ENCODE measurements at places on chromosomes 13 and 19.

GRCh38 chr19:48963371-48964204 lies 1.5 kb upstream of the FTL start:
- peaks cover 7% of the 10 kb centered on the region for H3K36me3 ChIP-seq
- DNase-seq = peak; percentile 88
- H3K4me1 ChIP-seq = peaks cover 55% of the 10 kb centered on the region
- peak overlapping the region; percentile 100 for H3K4me3 ChIP-seq
- peak overlapping the region; percentile 99 for H3K27ac ChIP-seq

GRCh38 chr19:6925801-6926751 lies 38.7 kb downstream of the ADGRE1 start:
- no peaks in the 10 kb centered on the region for H3K36me3 ChIP-seq
- no peak overlapping the region for H3K27ac ChIP-seq
- H3K4me1 ChIP-seq = peaks cover 9% of the 10 kb centered on the region
- no peaks in the 10 kb centered on the region for H3K27me3 ChIP-seq

- no peaks in the 10 kb centered on the region for H3K4me1 ChIP-seq
- no peak overlapping the region for H3K27ac ChIP-seq
These were observed 1.1 kb upstream of the FXYD3 start for GRCh38 chr19:35114353-35115176.

- H3K27ac ChIP-seq = no peak overlapping the region
- DNase-seq = no peak
- no peaks in the 10 kb centered on the region for H3K27me3 ChIP-seq
- H3K36me3 ChIP-seq = no peaks in the 10 kb centered on the region
These were observed 25.9 kb downstream of the COMP start for GRCh38 chr19:18765224-18765623.

DNA sequence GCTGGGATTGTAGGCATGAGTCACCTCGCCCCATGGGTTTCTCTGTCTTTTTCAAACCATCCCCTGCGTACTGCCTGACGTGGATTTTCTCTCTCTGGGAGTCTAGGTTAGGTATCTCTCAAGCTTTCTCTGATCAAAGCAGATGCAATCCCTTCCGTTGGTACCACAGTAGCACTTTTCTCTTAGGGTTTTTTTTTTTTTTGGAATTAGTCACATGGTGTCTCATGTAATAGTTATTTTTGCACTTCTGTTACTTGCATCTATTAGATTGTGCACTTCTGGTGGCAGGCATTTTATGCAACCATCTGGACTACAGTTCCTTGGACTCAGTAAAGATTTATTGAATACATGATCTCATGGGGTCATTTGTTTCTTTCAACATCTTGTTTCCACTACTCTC lies 72.1 kb downstream of the GPC6 start:
- no peak overlapping the region for H3K4me3 ChIP-seq
- DNase-seq = no peak
- H3K4me1 ChIP-seq = no peaks in the 10 kb centered on the region
- H3K27me3 ChIP-seq = no peaks in the 10 kb centered on the region
- H3K27ac ChIP-seq = no peak overlapping the region

DNA sequence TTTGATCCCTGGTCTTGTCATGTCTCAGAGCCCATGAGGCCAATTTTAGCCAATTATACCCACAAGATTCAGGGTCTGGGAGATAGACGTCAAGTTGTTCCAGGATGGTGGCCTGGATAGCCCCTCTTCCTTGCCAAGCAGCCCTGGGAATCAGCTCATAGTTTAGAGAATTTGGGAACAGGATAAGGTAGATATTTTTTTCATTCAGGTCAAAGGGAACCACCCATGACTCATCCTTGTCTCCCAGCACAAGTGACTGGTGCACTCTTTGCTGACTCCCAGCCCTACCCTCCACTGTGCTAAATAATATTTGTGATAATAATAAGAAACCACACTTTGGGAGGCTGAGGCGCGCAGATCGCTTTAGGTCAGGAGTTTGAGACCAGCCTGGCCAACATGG lies 17.1 kb upstream of the S1PR4 start:
- peaks cover 23% of the 10 kb centered on the region for H3K4me1 ChIP-seq
- H3K4me3 ChIP-seq = no peak overlapping the region
- H3K36me3 ChIP-seq = peaks cover 11% of the 10 kb centered on the region
- no peaks in the 10 kb centered on the region for H3K27me3 ChIP-seq

GRCh38 chr19:18167975-18168645 lies 5.5 kb upstream of the IFI30 start:
- peaks cover 7% of the 10 kb centered on the region for H3K36me3 ChIP-seq
- no peak for DNase-seq
- no peak overlapping the region for H3K4me3 ChIP-seq
- H3K27me3 ChIP-seq = no peaks in the 10 kb centered on the region

DNA sequence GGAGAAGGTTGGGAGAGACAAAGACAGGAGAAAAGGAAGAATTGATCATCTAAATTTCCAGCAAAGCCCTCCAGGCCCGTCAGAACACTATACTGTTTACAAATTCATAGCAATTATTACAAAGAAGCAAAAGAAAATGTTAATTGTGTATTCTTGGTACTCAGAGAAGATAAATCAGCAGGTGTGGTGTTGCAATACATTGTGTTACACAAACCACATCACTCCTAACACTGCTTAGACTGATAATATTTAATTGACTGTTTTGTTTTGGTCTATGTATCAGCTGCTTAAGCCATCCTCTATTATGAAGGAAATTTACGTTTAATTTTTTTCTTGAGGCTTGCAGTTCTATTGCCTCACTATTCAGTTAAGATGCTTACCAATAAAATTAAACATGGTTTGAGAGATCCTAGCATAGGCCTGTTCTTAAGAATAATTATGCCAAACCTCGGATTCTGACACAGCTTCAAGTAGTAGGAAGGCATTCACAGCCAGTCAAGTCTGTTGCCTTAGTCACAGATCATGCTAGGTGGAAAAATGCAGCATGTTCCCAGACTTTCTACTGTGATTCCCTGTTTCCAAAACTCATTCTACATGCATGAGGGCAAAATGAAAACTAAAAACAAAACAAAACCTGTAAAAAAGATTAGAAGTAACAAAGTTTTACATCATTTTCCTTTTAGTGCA lies 129.2 kb downstream of the TBC1D4 start:
- peaks cover 13% of the 10 kb centered on the region for H3K4me1 ChIP-seq
- peak overlapping the region; percentile 1 for H3K27ac ChIP-seq
- peaks cover 15% of the 10 kb centered on the region for H3K36me3 ChIP-seq
- H3K27me3 ChIP-seq = no peaks in the 10 kb centered on the region

DNA sequence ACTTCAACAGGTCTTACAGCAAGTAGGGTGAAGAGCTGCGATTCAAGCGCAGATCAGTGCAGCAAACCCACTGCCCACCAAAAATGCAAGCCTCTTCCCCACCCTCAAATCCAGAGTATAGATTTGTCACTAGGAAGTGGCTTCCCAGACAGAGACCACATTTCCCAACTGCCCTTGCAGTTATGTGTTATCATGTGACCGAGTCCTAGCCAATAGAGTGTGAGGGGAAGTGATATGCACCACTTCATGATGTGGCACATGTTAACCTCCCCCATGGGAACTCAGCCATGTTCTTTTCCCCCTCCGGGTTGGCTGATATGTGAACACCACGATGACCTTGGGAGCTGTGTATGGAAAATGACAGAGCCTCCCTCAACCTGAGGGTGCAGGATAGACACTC lies 50.8 kb downstream of the MBD3L2B start:
- DNase-seq = no peak
- no peak overlapping the region for H3K27ac ChIP-seq
- H3K4me1 ChIP-seq = no peaks in the 10 kb centered on the region
- H3K27me3 ChIP-seq = peaks cover 7% of the 10 kb centered on the region
- H3K36me3 ChIP-seq = no peaks in the 10 kb centered on the region
- H3K4me3 ChIP-seq = no peak overlapping the region

GRCh38 chr19:54041969-54042606 lies 21.6 kb downstream of the VSTM1 start:
- peaks cover 17% of the 10 kb centered on the region for H3K27me3 ChIP-seq
- no peak for DNase-seq
- H3K4me3 ChIP-seq = no peak overlapping the region
- no peaks in the 10 kb centered on the region for H3K4me1 ChIP-seq
- H3K36me3 ChIP-seq = no peaks in the 10 kb centered on the region

DNA sequence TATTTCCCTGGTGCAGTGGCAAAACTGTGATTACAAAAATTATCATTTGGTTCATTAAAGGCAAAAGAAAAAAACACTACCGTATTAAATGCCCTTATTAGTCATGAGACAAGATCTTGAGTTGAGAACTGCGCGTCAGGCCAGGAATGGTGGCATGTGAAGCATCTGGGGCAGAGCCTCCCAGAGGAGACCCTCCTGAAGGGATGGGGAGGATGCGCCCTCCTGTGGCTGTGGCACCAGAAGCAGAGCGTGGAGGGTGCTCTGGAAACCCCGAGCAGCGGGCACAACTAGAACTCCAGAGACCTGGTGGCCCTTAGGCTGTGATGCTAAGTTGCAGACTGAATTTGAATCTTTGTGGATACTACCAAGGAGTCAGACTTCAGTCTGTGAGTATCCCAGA lies 11.5 kb downstream of the CUL4A start:
- no peak for DNase-seq
- H3K27me3 ChIP-seq = no peaks in the 10 kb centered on the region
- H3K4me3 ChIP-seq = no peak overlapping the region
- peaks cover 5% of the 10 kb centered on the region for H3K36me3 ChIP-seq
- peaks cover 30% of the 10 kb centered on the region for H3K4me1 ChIP-seq

GRCh38 chr19:1302533-1303239 lies 17.0 kb downstream of the EFNA2 start:
- H3K27ac ChIP-seq = no peak overlapping the region
- no peaks in the 10 kb centered on the region for H3K4me1 ChIP-seq
- no peak for DNase-seq

DNA sequence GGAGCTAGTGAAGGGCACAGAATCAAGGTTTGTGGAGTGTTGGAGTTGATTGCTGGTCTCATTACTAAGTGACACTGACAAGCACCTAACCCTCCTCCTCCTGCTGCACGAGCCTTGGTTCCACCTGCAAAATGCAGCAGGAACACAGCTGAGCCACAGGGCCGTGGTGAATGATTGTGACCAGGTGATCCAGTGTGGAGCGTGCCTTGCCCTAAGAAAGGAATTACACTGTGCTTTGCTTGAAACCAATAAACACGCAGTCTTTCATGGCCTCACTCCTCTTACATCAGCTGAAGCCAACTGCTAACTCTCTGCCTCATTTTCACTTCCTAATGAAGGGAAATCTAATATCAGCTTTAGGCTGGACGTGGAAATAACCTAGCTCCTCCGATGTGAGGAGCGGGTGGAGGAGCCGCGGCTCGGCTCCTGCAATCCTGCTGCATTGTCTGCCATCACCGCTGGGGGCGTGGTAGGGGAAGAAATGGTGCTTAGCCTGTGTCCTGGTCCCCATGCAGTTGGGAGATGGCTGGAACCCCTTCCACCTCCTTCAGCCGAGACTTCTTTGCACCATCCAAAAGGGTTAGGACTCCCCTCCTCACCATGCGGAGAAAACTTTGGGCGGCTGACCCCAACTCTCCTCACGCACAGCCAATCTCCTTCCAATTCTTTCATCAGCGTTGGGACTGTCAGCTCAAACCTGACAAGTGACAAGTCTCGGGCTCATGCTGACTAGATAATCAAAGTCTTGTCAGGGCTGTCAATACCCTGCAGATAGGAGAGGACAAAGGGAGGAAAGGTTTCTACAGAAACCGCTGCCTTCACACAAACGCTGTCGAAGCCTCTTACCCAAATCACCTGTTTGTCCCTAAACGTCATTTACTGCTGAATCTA lies 427.9 kb downstream of the ZNF536 start:
- no peaks in the 10 kb centered on the region for H3K36me3 ChIP-seq
- H3K4me3 ChIP-seq = no peak overlapping the region
- DNase-seq = no peak
- peaks cover 6% of the 10 kb centered on the region for H3K27me3 ChIP-seq

- no peaks in the 10 kb centered on the region for H3K36me3 ChIP-seq
- H3K4me3 ChIP-seq = no peak overlapping the region
- peaks cover 18% of the 10 kb centered on the region for H3K27me3 ChIP-seq
- no peak overlapping the region for H3K27ac ChIP-seq
- DNase-seq = no peak
These were observed 32.8 kb upstream of the STK24 start for GRCh38 chr13:98609756-98610155.

- no peak overlapping the region for H3K4me3 ChIP-seq
- peaks cover 60% of the 10 kb centered on the region for H3K27me3 ChIP-seq
- no peaks in the 10 kb centered on the region for H3K4me1 ChIP-seq
- DNase-seq = no peak
- no peaks in the 10 kb centered on the region for H3K36me3 ChIP-seq
These were observed 1.7 kb upstream of the SMAD9 start for GRCh38 chr13:36921631-36922301.

GRCh38 chr13:111630406-111630805 lies 310.0 kb downstream of the TEX29 start:
- H3K36me3 ChIP-seq = no peaks in the 10 kb centered on the region
- no peaks in the 10 kb centered on the region for H3K4me1 ChIP-seq
- no peaks in the 10 kb centered on the region for H3K27me3 ChIP-seq
- no peak for DNase-seq

DNA sequence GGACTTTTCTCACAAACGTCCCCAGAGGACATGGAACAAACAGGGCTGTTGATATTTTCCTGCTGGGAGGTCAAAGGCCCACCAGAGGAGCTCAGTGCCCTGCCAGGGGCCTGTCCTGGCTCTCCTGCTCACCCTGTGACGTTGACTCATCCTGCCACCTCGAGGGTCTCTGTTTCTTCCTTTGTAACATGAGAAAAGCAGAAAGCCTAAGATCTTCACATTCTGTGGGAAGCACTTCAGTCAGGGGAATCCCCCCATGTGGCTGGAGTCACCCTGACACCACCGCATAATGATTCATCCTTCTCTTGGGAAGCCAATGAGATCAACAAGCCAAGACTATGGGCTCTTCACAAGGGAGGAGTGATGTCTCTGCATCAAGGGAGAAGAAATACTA lies 147.9 kb downstream of the KATNAL1 start:
- H3K36me3 ChIP-seq = peaks cover 4% of the 10 kb centered on the region
- H3K27me3 ChIP-seq = no peaks in the 10 kb centered on the region
- peak overlapping the region; percentile 70 for H3K4me3 ChIP-seq
- DNase-seq = peak; percentile 72
- peak overlapping the region; percentile 86 for H3K27ac ChIP-seq

GRCh38 chr13:103471896-103472295 lies 405.7 kb upstream of the SLC10A2 start:
- peaks cover 4% of the 10 kb centered on the region for H3K36me3 ChIP-seq
- H3K4me3 ChIP-seq = no peak overlapping the region
- H3K27ac ChIP-seq = no peak overlapping the region
- DNase-seq = no peak
- no peaks in the 10 kb centered on the region for H3K4me1 ChIP-seq

DNA sequence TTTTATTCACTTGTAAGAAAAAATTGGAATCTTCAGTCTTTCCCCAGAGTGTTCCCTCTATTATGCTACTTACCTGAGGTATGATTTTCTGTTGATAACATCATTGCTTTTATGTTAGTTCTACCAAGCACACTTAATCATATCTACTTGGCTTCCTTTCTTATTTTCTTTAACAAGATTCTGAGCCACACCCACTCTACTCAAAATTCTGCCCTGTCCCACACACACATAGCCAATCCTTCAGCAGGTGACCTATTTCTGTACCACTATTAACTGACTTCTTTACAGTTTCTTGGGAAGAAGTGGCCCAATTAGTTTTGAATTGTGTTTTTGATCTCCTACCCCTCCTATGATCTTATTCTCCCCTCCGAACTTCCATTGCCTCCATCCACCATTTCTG lies 215.7 kb downstream of the PCDH9 start:
- no peaks in the 10 kb centered on the region for H3K27me3 ChIP-seq
- H3K4me1 ChIP-seq = no peaks in the 10 kb centered on the region
- H3K27ac ChIP-seq = no peak overlapping the region
- no peak for DNase-seq
- H3K36me3 ChIP-seq = no peaks in the 10 kb centered on the region
- no peak overlapping the region for H3K4me3 ChIP-seq

- H3K27ac ChIP-seq = no peak overlapping the region
- H3K4me3 ChIP-seq = no peak overlapping the region
- H3K36me3 ChIP-seq = peaks cover 28% of the 10 kb centered on the region
- H3K27me3 ChIP-seq = no peaks in the 10 kb centered on the region
These were observed 26.8 kb upstream of the TINCR start for GRCh38 chr19:5594521-5594950.

Data from natural killer cell treated with Interleukin-12 subunit alpha and Interleukin-12 subunit beta and Interleukin-15 and Interleukin-18, amount 100 ng/mL, for 72 hours (primary cell).